ENCODE measurements at places on chromosomes 13 and 19.

- no peak for DNase-seq
These were observed 192.6 kb upstream of the UBL3 start for GRCh38 chr13:30042891-30043630.

- no peak for DNase-seq
These were observed 4.0 kb downstream of the ZNF223 start for GRCh38 chr19:44055870-44056269.

GRCh38 chr13:51456510-51456909 is 3.7 kb upstream of the INTS6 start:
- DNase-seq = no peak

DNA sequence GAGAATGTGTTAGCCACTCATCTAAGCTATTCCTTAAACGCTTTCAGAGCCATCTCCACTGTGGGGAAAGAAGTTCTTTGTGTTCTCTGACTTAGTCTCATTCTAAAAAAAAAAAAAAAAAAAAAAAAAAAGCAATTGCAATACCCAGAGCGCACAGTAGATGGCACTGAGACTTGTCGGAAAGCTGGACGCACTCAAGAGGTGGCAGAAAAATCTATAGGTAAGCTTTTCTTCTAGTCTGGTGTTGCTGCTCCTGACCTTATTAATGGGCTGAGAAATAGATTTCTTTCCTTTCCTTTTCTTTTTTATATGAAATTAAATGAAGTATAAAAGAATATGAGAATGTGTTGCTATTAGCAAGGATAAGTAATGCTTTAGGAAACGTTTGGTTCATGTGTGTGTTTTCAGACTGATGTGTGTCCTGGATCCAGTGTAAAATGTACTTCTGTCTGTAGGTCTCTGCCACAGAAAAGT is 4.7 kb upstream of the GJB2 start:
- DNase-seq = peak; percentile 49

GRCh38 chr19:55459551-55459949 is 1.9 kb downstream of the ISOC2 start:
- DNase-seq = no peak

DNA sequence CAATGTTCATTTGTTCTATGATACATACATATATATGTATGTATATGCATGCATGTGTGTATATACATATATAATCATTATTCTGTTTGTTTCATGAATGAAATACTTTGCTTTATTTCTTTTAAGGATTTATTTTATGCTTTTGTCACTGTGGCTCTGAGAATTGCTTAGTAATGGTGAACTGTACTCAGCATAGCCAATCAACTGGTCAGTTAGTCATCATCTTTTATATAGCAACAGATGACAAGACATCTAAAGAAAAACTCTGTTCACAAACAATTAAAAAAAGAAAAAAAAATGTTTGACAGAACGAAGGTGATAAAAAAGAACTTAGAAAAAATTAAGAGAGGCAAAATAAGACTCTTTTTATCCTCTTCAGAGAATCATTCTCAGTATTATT is 1440.3 kb downstream of the PCDH9 start:
- no peak for DNase-seq

- no peak for DNase-seq
These were observed 36.2 kb downstream of the AMER2 start for GRCh38 chr13:25135896-25136295.

DNA sequence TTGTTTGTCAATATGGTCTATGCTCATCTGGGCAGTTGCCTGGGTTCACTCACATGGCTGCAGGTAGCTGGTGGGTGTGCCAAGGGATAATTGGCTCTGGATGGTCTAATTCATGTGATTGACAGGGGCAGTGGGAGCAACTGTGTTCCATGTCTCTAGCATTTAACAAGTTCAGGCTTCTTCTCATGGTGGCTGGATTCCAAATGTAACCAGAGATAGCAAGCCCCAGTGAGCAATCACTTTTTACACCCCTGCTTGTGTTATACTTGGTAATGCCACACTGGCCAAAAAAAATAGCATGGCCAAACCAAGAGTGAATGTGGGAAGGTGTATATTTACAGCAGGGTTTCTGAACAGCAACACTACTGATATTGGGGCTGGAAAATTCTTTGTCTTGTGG is 89.6 kb upstream of the TNFSF11 start:
- DNase-seq = no peak

- no peak for DNase-seq
These were observed 71.4 kb downstream of the MIPEP start for GRCh38 chr13:23817830-23818229.

- DNase-seq = no peak
These were observed 10.5 kb downstream of the CDADC1 start for GRCh38 chr13:49258089-49258796.

GRCh38 chr19:18364826-18365528 is 21.0 kb upstream of the GDF15 start:
- peak; percentile 45 for DNase-seq

- DNase-seq = no peak
These were observed 276.4 kb downstream of the KLF5 start for GRCh38 chr13:73335210-73335609.

DNA sequence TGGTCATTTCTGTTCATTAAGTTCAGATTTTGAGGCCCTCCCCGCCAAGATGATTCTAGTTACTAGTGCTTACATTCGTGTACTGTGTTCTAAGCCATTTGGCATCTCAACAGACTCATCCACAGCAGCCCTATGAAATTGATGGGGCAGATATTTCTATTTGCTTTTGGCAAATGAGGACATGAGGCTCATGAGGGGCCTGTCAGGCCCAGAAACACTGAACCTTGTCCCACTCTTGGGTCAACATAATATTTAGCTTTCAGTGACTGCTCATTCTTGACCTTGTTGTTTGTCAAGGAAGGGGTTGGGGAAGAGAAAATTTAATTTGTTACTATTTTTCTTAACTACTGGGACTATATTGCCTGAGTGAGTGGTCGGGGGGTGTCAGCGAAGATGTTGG is 92.3 kb upstream of the RNF113B start:
- no peak for DNase-seq

GRCh38 chr19:12664406-12665280 is 1.9 kb downstream of the MAN2B1 start:
- no peak for DNase-seq

DNA sequence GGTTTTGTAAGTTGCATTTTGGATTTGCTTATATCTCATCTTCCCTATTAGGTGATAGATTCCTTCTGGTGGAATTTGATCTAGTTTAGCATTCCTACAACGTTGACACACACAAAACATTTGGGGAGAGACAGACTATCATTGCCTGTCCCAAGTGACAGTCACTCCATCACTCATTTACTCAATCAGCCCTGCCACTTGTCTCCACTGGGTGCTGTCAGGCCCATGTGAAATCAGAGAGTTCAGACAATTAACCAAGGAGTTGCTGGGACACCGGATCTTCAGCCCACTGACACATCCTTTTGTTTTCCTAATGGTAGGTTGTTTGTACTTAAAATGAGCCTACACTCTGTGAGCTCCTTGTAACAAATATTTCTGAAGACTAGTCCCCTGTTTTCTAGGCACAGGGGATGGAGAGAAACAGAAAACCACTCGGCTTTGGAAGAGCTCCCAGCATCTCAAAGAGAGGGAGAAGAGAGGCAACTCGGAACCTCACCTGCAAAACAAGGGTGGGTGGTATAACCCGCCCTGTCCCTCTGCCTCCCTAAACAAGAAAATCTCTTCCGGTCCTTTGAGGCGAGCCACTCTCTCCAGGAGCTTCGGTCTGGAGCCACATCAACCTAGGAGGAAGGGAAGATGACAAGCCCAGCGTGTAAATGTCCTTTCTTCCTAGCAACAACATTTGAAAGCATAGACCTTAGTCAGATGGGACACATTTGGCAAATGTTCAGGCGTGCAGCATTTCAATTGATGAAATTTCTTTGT is 440.9 kb upstream of the KLF12 start:
- no peak for DNase-seq

DNA sequence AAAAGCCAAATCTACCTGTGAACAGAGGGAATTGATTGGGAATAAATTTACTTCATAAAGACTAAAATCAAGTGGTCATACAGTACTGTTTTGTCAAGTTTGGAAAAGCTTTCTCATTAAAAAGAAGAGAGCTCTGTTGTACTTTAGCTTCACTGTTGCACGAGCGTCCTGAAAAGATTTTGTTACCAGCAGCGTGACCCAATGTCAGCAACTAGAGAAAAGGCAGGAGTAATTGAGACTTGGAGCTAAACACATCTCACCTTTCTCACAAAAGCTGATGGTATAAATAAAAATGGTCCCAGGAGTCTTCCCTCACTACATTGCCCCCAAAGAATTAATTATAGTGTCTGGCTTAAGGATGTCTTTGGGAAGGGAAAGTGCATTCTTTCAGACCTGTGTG is 613.7 kb downstream of the OLFM4 start:
- DNase-seq = no peak

DNA sequence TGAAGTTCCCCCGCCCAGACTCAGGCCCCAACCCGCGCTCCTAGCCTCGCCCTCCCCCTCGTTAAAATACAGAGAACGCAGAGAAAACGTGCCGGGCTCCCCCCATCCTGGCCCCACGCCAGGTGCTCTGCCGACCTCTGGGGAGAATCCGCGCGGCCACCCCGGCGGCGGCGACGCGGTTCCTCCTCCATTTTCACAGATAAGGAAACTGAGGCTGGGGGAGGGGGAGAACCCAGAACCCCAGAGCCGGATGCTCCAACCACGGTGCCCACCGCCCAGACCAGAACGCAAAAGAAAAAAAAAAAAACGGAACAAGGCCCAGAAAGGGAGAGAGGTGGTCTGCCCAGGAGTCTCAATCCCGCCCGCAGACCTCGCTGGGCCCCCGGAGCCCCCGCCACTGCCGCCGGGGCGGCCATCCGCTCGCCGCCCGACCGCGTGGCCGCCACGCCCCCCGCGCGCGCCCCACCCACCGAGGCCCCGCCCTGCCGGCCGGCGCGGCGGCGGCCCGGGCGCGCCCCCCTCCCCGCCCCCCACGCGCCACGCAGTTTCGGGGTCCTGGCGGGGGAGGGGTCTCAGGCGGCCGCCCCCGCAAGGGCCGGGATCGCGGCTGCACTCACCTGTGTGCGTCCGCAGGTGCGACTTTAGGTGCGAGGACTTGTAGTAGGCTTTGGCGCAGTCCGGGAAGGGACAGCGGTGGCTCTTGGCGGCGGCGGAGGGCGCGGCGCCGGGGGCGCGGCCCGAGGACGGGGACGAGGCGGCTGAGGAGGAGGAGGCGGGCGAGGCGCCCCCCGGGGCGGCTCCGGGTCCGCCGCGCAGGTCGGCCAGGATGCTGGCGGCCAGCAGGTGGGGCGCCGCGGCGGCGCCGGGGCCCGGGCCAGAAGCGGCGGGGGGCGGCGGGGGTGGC is 703 bp downstream of the KLF16 start:
- DNase-seq = no peak

DNA sequence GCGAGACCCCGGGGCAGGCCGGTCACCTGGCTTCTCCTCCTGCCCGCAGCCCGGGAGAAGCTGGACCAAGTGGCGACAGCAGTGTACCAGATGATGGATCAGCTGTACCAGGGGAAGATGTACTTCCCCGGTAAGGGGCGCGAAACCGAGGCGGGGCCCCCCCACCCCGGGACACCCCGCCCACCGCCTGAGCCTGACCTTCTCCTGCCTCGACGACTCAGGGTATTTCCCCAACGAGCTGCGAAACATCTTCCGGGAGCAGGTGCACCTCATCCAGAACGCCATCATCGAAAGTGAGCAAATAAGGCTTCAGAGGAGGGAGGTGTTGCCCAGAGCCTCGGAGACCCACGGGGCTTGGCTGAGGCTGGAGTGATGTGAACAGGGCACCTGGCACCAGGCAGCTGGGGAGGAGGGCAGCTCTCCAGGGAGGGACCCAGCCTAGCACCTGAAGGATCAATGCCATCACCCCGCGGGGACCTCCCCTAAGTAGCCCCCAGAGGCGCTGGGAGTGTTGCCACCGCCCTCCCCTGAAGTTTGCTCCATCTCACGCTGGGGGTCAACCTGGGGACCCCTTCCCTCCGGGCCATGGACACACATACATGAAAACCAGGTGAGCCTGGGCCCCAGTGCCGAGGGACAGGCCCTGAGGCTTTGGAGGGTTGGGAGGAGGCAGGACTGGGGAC is 629 bp downstream of the IZUMO4 start:
- DNase-seq = no peak
